Naive thymus-derived CD8-positive, alpha-beta T cell (primary cell): ENCODE measurements at places on chromosomes 11 and 22. TPM values are rescaled to one million over a fixed set of nuclear protein-coding genes. Genes with fewer than 3 reads are reported as not detected.

The SLN gene
- total RNA-seq = not detected

DNA sequence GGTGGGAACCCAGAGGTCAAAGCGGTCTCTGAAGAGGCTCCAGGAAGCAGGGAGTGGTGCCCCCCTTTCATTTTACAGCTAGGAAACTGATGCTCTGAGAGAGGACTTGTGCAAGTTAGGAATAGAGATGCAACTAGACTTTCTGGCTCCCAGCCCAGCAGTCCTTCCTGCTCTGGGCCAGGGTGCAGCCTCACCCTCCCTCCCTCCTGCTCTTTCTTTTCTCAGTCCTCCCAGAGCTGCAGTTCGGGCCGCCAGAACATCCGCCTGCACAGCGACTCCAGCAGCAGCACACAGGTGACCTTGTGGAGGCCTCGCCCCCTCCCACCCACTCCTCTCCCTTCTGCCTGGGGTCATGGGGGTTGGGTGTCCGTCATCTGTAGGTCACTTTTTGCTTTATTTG lies 51.5 kb downstream of the LHFPL7 start:
- no peak for DNase-seq

GRCh38 chr11:124938206-124938765 lies 2.4 kb upstream of the HEPACAM start:
- no peak for DNase-seq

- DNase-seq = no peak
These were observed 1375.2 kb downstream of the TBC1D22A start for GRCh38 chr22:48137640-48138039.

- no peak for DNase-seq
These were observed 9.5 kb downstream of the PLA2G6 start for GRCh38 chr22:38171927-38172831.

DNA sequence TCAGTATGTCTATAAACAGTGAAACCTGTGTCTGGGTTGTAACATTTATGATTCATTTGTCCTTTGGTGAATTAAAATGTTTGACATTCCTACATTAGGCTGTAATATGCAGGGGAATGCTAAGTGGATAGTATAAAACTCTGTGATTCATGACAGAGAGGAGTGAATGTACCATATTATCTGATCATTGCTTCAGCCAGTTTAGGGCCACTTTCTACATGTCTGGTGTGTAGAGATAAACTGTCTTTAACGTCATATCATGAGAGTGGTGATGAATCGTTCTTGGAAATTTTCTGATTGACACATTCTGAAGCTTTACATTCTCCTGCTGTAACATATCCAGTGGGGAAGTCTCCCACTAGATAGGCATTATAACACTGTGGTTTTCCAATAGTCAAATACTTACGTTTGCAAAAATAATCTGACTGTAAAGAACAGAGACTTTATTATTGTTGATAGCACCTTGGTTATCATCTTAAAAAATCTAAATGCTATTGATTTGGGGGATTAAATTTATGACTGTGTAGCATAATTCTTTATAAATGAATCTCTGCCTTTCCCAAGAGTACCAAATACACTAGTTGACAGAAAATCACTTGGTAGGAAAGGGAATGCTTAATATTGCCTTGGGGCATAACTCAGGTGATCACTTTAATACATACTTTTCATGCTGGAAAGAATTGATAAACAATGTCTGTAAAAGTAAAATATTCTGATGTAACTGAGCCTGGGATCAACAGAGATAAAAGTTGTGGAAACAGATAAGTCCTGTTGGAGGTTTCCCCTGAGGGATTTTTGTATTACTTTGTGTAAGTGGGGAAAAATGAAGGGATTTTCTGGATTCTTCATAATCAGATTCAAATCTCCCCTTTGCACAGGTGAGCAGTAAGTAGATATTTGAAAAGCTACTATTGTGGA lies 427.9 kb downstream of the JRKL start:
- DNase-seq = no peak

The OR8D4 gene
- not detected for total RNA-seq

The RNF214 gene
- 28.8 TPM for total RNA-seq

DNA sequence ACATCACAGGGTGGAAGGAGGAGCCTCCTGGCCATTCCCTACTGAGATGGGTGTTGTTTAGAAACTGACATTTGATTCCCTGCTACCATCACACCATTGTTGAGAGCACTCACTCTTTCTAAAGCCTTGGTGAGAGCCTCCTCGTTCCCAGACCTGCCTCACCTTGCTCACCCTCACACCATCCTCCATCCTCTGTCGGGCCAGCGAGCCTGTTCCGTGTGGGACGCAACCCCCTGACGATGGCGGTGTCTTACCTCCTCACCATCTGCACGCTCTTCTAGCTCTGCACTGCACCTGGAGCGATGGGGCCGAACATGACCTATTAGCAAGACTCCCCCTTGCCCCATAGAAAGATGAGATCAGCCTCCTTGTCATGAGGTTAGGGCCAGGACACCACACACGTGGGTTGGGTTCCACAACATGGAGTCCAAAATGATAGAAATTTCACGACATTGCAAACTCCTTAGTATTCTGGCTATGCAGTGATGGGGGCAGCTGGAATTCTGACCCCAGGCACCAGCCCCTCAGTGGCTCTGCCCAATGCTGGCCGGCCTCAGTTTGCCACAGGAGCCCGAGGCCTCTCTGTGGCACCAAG lies 1017.9 kb downstream of the TBC1D22A start:
- no peak for DNase-seq

DNA sequence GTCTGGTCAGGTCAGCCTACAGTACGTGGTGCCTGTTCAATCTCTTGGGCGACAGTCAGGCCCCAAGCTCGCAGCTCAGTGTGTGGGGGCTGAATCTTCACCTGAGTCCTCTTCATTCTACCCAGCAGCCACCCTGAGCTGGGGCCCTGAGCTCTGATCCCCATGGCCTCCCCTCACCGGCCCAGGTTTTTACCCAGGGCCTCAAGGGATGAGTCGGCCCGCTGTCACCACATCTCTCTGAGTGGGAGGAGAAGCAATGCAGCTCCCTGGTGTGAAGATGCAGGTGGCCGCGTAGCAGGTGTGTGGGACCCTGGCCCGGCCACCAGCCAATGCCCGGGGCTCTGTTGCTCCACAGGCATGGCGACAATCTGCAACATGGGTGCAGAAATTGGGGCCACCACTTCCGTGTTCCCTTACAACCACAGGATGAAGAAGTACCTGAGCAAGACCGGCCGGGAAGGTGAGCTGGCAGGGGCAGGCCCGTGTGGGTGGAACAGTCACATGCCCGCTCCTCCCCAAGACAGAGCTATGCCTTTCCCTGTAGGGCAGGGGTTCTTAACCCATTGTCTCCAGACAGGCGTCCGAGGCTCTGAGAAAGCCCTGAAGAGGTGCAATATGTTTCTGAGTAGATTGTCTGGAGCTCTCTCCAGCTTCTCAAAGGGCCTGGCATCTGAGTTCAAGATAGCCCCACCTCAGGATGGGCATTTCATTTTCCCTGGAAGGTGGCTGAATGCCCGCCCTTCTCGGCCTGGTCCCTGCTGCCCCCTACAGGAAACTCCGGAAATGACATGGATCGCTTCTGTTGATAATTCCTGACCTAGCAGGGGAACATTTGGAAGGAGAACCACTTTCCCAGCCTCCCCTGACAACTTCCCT lies 26.9 kb downstream of the POLR3H start:
- DNase-seq = no peak

DNA sequence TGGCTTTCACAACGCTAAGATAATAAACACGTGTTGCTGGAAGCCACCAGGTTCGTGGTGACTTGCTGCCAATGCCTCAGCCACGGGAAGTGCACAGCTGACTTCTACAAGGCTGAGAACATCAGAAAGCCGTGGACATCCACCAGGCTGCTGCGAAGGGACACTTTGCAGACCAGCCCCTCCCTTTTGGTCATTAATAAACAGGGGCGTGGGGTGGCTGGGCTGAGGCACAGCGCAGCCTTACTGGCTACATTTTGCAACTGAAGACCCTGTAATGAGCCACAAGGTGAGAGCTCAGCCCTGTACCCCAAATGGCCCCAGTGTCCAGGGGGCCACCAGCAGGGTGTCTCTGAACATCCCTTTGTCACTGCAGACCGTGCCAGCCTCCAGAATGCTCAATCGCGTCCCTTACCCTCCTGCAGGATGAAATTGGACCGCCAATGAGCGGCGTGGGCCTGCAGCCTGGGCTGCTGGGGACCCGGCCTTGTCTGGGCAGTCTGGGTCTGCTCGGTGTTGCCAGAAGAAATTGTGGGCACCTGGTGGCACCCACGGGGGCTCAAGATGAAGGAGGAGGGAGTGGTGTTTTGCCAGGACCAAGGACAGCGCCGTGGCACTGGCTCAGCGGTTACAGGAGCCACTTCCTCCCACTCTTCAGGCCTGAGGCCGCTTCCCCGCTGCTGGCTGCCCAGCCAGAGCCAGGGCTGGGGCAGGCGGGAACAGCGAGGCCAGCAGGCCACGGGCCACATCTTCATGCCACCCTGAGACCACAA lies 181.9 kb downstream of the CTTN start:
- DNase-seq = no peak

DNA sequence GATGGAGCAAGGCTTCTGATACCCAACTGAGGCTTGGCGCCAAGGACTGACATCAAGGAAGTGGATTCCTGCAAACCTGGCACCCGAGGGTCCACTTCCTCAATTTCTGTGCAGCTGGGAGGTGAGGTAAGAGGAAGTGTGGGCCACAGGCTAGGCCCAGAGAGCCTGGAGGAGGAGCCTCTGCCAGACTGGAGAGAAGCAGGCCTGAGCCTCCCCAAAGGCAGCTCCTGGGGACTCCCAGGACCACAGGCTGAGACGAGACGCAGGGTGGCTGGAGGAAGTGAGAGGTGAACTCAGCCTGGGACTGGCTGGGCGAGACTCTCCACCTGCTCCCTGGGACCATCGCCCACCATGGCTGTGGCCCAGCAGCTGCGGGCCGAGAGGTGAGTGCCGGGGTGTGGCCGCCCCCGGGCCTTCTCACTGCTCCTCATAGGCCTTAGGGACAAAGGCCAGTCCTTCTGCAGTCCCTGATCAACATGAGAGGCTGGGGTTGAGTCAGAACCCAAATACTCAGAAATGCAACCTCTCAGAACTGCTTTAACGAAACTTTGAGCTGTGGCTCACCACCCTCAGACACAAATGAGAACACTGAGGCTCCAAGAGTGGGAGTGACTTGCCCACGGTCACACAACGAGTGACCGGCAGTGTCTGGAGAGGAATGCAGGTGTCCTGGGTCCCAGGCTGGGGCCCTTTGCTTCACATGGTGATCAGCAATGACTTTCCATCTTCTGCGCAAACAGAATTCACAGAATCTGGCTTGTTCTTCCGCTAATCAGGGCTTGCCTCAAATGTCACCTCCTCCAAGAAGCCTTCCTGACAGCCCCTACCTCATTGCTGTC lies at the start of gene NCF4:
TSS of gene NCF4 (plus strand) at position 186 of the 839 bp plus-strand sequence. CDS start at position 352, 166 bp downstream.
- no peak for DNase-seq

The PACSIN2 gene
- total RNA-seq = 37.6 TPM

The CDKN1C gene
- 3.6 TPM for total RNA-seq

GRCh38 chr11:75762885-75763284 lies 5.7 kb upstream of the DGAT2 start:
- DNase-seq = no peak

DNA sequence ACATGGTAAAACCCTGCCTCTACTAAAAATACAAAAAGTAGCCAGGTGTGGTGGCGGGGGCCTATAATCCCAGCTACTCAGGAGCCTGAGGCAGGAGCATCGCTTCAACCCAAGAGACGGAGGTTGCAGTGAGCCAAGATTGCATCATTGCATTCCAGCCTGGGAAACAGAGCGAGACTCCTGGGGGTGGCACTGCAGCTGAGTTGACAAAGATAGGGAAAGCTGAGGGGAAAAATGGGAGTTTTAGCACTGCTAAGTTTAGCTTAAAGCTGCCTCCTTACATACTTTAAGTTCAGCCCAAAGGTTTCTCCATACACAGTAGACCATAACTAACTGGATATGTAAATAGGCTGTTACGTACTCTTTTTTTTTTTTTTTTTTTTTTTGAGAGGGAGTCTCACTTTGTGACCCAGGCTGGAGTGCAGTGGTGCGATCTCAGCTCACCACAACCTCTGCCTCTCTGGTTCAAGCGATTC lies 9.0 kb upstream of the USP28 start:
- DNase-seq = no peak

DNA sequence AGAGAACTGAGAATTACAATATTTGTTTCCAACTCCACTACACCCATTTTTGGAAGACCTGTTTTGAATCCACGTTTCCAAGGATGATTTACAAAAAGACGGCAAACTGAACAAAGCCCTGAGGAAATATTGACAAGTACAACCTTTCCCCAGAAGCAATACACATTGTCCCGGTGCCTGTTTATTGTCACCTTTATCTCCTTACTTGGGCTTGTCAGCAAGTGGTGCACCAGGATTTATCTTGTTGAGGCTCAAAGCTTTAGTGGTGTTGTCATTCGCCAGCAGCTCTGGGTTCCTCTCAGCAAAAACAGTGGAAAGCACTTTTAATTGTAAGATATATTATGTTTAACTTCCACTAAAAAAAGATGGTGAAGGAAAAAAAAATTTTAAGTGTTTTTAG lies 1191.9 kb upstream of the TENM4 start:
- no peak for DNase-seq

DNA sequence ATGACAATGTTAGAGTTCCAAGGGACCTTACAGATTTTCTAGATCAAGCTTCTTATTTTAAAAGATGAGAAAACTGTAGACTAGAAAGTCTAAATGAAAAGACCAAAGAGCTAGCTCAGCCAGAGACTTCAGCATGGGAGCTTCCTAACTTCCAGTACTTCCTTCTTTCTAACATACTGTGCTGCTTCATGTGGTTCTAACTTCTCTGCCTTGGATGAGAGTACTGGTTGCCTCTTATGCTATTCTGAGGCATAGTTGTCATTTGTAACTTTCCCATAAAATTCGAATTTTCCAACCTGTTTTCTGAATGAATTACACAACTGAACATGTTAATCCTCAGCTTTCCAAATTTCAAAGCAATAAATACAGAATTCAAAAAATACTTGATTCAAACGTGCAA lies 1.8 kb downstream of the MTMR2 start:
- DNase-seq = no peak

DNA sequence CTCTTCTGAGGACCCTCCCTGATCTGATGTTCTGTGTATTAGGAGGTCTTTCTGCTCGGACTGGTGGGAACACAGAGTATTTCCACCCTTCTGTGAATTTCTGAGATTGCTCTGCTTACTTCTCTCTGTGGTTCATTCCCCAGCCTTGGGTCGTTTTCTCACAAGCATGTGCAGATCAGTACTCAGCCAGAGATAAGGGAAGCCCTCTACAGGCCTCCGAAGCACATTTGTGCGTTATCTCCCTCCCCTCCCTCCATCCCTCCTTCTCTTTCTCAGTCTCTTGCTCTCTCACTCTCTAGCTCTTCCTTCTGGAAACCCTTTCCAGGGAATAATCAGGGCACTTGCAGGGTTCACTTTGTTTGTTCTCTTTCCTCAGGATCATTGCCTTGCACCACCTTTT lies 35.2 kb upstream of the TUB start:
- DNase-seq = no peak

DNA sequence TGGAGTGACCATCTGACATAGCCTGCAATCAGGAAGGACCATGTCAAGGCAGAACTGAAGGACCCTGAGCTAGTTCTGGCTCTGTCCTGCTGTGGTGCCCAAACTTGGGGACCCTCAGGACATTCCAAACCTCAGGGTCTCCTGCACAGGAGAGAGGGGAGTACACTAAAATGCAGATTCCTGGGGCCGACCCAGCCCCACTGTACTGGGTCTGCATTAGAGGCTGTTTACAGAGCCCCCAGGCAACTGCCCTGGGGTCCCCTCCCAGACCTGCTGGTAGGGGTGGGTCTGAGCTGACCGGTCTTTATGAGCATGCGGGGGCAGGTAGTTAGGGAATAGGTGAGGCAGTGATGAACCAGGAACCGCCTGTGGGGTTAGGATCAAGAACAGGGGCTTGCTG lies 6.8 kb downstream of the TRPM5 start:
- DNase-seq = no peak
